ENCODE measurements at places on chromosomes 1 and 21. TPM values are rescaled to one million over a fixed set of nuclear protein-coding genes. Genes with fewer than 3 reads are reported as not detected.

DNA sequence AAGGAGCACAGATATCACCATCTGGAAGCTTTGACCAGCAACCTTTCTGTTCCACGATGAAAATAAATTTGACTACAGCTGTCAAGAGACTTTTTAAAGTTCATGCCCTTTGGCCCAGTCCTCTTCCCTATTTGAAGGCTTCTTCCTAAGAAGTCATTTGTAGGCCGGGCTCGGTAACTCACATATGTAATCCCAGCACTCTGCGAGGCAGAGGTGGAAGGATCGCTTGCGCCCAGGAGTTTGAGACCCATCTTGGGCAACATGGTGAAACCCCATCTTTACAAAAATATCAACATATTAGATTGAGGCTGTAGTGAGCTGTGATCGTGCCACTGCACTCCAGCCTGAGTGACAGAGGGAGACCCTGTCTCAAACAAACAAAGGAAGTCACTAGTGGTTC lies 58.3 kb upstream of the IFFO2 start:
- DNase-seq, result no peak
- H3K4me1 ChIP-seq, result peaks cover 26% of the 10 kb centered on the region
- H3K27ac ChIP-seq, result no peak overlapping the region
- no peak overlapping the region for H3K4me3 ChIP-seq
- H3K36me3 ChIP-seq, result no peaks in the 10 kb centered on the region

DNA sequence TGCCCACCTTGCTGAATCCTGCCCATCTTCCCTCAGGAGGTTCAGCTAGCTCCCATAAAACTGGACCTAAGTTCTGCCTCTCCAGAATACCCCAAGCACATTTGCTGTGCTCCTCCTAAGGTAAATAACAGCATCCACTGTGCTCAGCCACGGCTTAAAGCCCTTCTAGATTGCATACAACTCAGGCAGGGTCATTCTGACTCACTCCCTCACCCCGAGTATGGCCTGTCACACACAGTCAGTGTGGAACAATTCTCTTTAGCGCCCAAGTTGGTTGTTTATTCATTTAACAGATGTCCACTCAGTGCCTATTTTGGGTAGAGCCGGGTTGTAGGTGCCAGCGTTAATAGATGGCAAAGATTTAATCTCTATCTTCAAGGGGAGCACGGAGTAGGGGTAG lies 147.5 kb upstream of the EDN2 start:
- no peak overlapping the region for H3K4me3 ChIP-seq
- no peak overlapping the region for H3K27ac ChIP-seq
- H3K4me1 ChIP-seq, result no peaks in the 10 kb centered on the region
- no peaks in the 10 kb centered on the region for H3K27me3 ChIP-seq
- H3K36me3 ChIP-seq, result no peaks in the 10 kb centered on the region

DNA sequence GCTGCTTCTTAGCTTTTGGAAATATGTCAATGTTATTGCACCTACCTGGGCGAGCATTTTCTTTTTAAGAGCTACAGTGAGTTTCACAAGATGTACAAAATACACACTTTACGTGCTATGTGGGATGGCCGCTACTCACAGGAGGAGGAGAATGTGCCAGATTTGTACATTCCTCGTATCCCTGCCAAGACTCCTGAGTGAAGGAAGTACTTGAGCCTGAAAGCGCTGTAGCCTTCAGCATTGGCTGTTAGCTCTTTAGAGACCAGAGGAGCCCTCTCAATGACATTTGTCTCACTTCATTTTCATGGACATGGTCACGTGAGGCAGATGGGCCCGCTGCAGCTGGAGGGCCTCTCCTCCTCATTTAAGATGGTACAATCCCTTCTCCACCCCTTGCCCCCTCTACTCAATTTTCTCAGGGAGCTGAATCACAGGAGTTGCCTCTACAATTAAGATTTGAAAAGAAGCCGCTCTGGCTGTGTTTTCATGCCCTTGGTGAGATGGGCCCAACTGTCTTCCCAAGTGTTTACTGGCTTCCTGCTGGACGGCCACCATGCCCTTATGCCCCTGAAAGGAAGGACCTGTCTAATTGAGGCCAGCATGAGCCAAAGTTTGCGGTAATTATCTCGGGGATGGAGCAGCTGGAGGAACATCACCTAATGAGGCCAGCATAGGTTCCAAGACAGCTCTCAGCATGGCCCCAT lies 442.6 kb downstream of the PRDM2 start:
- no peaks in the 10 kb centered on the region for H3K36me3 ChIP-seq
- H3K4me3 ChIP-seq, result no peak overlapping the region
- DNase-seq, result no peak

DNA sequence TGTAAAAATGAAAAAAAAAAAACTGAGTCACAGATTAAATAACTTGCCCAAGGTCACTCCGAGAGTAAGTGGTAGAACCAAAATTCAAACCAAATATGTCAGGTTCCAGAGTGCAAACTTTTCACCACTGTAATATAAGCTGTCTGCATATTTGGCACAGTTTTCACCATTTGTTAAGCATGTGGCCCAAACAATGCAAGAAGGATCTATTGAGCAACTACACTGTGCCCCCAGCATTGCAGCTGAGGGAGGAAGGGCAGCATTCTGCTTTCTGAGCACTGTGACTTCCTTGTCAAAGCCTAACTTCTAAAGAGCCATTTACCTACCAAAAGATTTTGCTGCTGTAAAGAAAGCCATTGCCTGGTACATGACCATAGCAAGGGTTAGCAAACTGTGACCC lies 133.4 kb downstream of the SYT2 start:
- H3K36me3 ChIP-seq, result peaks cover 27% of the 10 kb centered on the region
- peaks cover 48% of the 10 kb centered on the region for H3K4me1 ChIP-seq
- peak overlapping the region; percentile 68 for H3K27ac ChIP-seq
- DNase-seq, result no peak
- H3K4me3 ChIP-seq, result no peak overlapping the region
- H3K27me3 ChIP-seq, result no peaks in the 10 kb centered on the region

GRCh38 chr1:92123868-92124267 lies 43.7 kb downstream of the BTBD8 start:
- DNase-seq, result no peak

DNA sequence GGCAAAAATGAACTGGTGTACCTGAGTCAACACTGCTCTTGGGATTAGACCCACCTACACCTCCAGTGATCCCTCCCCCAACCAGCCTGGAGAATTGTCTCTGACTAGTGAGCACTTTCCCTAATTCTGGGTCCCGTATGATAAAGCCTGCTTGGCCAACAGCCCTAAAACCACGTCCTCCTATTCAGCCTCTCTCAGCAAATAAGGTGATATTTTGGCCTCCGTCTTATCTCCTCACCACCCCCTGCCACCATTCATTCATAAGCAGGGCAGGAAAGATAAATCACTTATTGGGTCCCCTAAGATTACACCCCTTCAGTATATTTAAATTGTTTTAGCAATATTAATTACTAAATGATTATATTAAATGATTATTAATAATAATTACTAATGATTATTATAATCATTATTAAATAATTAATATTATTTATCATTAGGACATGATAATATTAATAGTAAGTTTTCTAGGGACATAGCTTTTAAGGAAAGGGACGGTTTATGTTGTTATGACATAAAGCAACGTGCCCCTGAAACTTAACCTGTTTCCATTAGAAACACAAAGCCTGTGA lies 108.0 kb downstream of the DUSP10 start:
- no peak overlapping the region for H3K4me3 ChIP-seq
- no peaks in the 10 kb centered on the region for H3K4me1 ChIP-seq
- no peak overlapping the region for H3K27ac ChIP-seq
- no peaks in the 10 kb centered on the region for H3K36me3 ChIP-seq
- no peak for DNase-seq
- no peaks in the 10 kb centered on the region for H3K27me3 ChIP-seq

The HSPA6 gene
- total RNA-seq, result 2.2 TPM

- no peak for DNase-seq
- H3K27me3 ChIP-seq, result no peaks in the 10 kb centered on the region
- H3K36me3 ChIP-seq, result no peaks in the 10 kb centered on the region
- H3K4me3 ChIP-seq, result no peak overlapping the region
Observed at GRCh38 chr1:147741065-147741464, 19.3 kb downstream of the GJA5 start.

GRCh38 chr1:200673952-200674823 lies 4.5 kb upstream of the DDX59 start:
- H3K4me1 ChIP-seq, result no peaks in the 10 kb centered on the region
- H3K27ac ChIP-seq, result no peak overlapping the region
- no peaks in the 10 kb centered on the region for H3K27me3 ChIP-seq
- no peak overlapping the region for H3K4me3 ChIP-seq

- no peaks in the 10 kb centered on the region for H3K27me3 ChIP-seq
- no peak for DNase-seq
- no peaks in the 10 kb centered on the region for H3K4me1 ChIP-seq
- no peaks in the 10 kb centered on the region for H3K36me3 ChIP-seq
- H3K4me3 ChIP-seq, result no peak overlapping the region
Observed at GRCh38 chr1:78682496-78682895, 32.9 kb downstream of the IFI44 start.

Data from transverse colon (tissue), 4 donors.